ENCODE measurements at places on chromosomes 2 and 18.

DNA sequence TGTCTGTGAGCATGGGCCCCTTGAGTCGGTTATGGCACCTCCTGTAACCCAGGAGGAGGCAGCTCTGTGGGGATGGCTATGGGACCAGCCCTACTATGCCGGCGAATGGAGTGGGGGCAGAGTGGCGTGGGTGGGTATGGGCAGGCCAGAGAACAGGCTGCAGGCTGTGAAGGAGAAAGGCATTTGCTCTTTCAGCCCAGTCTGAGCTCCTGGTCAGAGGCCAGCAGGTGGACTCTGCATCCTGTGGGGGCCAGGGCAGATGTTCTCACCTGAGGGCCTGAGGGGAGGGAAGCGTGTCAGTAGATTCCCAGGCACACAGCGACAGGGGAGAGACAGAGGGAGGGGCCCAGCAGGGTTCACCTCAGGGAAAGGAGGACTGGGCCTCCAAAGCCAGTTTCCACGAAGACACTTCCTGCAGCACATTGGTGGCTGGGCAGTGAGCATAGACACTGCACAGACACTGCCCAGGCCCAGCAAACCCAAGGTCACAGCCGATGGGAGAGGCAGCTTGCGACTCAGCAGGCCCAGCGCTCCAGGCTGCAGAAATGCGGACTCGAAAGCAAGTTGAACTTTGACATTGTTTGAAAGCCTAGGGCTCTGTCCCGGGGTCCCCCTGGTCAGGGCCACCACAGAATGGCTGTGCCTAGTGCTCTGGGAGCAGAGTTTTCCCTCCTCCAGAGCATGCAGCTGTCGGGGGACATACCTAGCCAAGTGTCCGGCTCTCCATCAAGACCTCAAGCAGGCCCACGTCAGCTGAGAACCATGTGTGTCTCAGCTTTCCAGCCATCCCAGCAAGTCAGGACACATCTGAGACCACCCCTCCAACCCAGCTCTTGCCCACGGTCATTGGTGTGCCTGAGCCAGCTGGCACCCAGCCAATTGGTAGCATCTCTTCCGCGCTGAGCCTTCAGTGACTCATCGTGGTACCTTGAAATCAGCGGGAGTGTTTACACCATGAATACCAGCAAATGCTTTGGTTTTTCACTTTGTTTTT lies 53.8 kb downstream of the TGOLN2 start:
- DNase-seq, result no peak

- DNase-seq, result no peak
These were observed 48.9 kb downstream of the TSN start for GRCh38 chr2:121804340-121804739.

DNA sequence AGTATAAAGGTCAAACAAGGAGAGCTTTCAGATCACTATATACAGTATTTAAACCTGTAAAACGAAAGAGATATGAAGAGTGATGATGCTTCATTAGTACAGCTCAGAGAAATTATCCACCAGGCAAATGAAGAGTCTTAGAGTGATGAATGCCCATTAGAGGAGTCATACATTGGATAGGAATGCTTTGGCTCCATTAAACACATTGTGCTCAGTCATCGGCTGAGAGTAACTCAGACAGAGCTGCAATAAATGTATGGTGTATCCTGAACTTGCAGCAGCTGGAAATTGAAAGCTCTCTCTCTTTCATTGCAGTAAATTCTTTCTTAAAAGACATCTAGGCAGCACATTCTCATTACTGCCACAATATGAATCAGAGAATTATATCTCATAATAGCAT lies 340.8 kb upstream of the SPHKAP start:
- no peak for DNase-seq

- no peak for DNase-seq
These were observed 11.3 kb downstream of the MALT1 start for GRCh38 chr18:58682429-58683069.

- DNase-seq, result no peak
These were observed 133.0 kb downstream of the HRH4 start for GRCh38 chr18:24593401-24593800.

DNA sequence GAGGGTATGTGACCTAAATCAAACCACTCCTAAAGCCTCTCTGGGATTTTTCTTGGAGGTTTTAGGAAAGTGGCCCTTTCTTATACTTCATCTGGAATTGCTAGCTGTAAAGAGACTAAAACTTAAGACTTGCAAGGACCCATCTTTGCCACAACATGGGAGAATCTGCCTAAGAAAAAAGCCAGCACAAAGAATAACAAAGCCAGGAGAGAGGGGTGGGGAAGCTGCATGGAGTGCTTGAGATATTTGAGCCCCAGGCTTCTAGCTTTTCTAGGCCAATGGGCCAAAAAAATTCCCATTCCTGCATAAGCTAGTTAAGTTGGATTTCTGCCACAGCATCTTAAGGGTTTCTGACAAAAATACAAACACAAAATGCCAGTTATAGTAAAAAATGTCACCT lies 38.5 kb upstream of the LYPD6 start:
- no peak for DNase-seq

- no peak for DNase-seq
These were observed 59.2 kb upstream of the IGFBP2 start for GRCh38 chr2:216574046-216574445.

GRCh38 chr2:217361483-217361880 lies 501.6 kb upstream of the TNP1 start:
- no peak for DNase-seq

DNA sequence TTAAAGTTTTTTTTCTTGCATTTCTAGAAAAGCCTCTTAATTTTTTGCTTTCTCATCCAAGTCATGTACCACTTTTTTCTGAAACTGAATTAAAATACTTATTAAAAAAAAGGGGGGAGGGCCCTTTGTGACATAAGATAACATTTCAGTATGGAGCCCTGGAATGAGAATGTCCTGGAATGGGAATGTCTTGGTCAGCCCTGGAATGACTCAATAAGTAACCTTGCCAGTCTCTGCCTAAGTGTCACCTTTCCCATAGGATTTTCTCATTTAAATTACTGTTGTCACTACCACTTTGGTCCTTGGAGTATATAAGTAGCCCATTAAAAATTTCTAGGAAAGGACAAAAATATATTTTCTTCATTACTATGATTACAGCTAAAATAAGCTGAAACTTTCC lies 4.7 kb downstream of the UBXN2A start:
- DNase-seq, result no peak

- DNase-seq, result no peak
These were observed 18.0 kb upstream of the PDE1A start for GRCh38 chr2:182444806-182445205.

DNA sequence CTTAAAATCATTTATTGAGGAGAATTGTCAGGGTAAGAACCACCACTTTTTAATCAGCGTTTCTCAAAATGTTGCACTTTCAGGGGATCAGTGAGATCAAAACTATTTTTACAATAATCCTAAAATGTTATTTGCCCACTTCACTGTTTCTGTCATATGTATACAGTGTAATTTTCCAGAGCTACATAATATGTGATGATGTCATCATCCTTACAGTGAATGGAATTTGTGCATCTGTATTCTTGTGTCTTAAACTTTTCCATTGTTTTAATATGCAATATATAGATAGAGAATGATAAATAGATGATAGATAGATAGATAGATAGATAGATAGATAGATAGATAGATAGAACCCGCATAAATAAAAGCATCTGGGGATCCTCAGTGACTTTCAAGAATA lies 518.0 kb downstream of the ADCYAP1 start:
- DNase-seq, result no peak

DNA sequence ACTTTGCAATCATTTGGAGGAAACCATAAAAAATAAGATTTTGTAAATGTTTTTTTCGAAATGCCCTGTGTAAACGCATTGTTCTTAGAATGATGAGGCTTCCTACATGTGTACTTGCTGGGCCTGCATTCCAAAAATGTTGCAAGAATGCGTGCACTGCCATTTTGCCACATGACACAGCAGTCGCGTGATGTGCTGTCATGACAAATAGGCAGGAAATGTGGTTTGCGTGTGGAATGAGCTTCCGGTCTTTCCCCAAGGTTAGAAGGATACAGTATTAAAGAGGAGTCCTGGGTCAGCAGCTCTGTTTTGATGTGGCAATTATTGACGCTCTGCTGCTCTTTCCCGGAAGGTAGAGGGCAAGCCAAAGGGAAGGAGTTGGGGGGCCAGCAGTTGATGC lies 18.1 kb upstream of the SERPINB2 start:
- DNase-seq, result no peak

GRCh38 chr2:152870239-152870638 lies 151.8 kb downstream of the ARL6IP6 start:
- DNase-seq, result no peak

DNA sequence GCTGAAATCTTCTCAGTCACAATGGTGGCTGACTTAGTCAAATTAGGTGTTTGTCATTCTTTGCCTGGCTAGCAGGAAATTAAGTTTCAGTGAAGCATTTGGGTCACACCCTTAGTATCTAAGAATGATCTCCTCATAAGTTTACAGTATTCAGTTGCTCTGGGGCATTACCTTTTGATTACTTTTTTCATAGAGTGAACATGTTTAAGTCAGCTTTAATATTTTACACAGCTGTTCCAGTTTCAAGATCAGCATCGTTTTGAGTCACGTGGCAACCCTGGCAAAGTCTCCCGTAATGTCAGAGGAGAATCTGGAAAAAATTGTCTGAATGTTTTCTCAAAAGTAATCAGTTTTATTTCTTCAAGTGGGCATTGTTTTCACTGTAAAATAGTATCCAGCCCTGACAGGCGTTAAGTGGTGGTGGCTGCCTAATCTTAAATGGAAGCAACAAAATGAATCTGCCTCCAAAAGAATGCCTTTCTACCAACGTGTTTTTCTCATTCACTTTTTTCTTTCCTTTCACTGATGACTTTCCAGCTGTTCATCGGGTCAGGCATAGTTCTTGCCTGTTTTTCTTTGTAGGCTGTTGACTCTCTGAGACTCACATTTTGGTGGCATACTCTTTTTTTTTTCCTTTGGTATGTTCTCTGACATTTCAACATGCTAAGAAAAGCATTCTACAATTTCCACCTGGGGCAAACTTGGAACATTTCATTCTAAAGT lies 319.6 kb upstream of the TCF4 start:
- DNase-seq, result no peak

DNA sequence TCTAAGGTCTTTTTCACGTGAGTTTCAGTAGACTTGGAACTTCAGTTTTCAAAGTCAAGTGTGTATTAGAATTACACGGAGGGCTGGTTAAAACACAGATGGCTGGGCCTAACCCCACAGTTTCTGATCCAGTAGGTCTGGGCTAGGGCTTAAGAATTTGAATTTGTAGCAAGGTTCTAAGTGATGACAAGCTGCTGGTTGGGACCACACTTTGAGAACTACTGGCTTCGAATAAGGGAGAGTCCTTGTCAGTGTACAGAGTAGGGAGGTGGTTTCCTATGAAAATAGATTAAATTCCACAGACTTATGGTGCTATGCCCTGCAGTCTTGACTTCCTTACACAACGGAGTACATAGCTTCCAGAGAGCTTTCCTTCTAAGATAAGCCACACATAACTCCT lies 4.5 kb downstream of the RHOB start:
- no peak for DNase-seq

- no peak for DNase-seq
These were observed 120.2 kb upstream of the OTOS start for GRCh38 chr2:240260664-240261063.

DNA sequence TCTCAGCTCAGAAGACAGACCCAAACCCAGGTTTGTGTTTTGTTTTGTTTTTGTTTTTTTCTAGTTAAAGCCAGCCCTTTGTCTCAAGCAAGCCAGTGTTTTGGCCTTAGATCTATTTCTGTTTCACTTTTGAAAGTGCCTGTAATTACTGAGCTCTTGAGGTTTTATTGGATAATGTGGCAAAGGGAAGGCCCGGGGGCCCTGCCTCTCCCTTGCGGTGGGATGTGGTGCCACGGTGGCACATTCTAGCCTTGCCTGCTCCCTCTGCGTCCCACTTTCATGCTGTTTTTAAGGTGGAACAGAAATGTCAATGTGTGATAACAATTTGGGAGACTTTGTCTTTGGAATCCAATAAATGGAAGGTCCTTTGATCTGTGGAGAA lies 2.5 kb downstream of the HPCAL1 start:
- DNase-seq, result peak; percentile 70

GRCh38 chr18:53458268-53458667 lies 766.2 kb downstream of the MBD2 start:
- DNase-seq, result no peak

DNA sequence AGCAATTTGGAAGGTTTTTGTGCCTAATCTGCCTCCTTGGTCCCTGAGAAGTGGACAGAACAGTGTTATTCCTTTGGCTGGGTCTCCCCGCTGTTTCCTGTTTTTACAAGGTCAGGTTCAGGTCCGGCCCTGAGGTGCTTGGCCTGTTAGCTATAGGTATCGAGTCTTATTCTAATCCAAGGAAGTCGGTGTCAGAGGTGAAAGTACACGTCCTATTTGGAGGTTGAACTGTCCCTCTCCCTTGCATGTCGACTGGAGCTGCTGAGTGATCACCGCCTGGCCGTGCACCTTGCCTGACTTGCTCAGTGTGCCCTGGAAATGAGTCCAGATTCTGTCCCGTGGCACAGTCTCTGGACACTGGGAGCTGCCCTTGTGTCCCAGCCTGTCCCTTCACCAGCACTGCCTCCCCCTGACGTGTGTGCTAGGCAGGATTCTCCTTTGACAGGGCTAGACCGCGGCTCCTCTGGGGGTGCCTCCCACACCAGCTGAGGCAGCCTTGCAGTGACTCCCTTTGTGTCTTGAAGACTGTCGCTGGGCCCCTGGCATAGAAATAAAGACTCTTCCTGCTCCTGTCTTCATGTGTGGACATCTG lies 65.7 kb upstream of the RBM44 start:
- no peak for DNase-seq

GRCh38 chr2:131493199-131493968 lies 1.2 kb upstream of the MZT2A start:
- no peak for DNase-seq

- DNase-seq, result no peak
These were observed 751 bp upstream of the NMI start for GRCh38 chr2:151289972-151290866.

DNA sequence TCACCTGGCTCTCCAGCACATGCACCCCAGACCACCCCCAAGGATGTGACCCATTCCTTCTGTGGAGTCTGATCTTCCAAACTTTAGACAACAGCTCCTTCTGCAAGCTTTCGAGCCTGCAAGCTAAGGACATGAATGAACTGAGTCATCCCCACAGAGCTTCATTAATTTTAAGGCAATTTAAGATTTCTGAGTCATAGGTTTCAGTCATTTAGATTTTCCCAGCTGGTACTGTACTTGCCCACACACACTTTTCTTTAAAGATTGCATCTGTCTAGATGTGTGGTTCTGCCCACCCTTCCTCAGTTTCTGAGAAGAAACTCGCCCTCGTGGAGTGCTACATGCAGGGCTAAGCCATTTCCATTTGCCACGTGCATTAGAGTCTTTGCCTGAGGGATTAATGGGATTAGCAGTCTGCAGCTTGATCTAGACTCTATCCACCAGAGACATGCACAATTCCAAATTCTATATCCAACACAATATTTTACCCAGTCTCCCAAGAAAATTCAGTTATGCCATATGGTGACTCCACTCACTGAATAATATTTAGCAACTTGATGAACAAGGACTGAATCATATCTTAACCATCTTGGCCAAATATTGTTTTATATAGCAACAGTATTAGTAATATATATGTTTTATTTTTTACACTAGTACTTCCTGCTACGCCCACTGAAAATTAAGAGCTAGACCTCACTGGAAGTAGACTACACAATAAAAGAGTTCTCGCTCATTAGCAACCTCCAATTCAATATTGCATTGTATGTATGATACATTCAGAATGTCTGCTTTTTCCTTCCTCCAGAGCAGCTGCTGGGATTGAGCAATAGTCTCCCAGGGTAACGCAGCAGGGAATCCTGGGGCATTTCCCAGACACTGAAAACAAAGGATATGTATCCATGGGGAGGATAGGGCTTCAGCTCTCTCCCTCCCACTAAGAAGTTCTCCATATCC lies 14.3 kb upstream of the TRIB2 start:
- DNase-seq, result no peak

GRCh38 chr2:238061315-238062202 lies 758 bp downstream of the SCLY start:
- DNase-seq, result peak; percentile 57

All from CD4-positive, CD25-positive, alpha-beta regulatory T cell (primary cell).